Spleen (tissue), 13 donors: ENCODE measurements at places on chromosomes 2 and 18.

DNA sequence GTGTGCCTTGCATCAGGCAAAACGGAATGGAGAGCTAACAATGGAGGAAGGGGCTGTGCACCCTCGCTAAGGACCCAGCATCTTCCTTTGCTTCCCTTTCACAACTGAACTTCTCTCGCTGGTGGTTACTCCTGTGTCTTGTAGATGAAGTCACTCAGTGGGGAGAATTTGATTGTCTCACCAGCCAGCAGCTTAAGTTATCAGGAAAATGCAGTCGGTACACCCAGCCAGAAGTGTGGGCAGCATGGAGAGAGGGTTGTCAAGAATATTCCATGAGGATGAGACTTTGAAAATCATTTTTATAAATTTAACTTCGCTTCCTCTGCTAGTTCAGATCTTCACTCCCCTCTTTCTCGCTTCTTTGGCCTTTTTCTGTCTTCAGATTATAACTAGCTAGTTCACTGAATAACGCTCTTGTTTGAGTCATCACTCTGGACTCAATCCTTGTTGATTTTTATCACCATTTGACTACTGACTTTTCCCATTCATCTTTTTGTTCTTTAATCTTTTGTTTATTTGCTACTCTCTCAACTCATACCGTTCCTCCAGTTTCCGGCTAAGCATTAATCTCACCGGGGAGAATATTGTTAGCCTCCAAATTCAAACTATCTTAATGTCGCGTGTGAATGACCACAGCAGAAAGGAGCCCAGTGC is 221.7 kb downstream of the CD226 start:
- H3K4me1 ChIP-seq, result no peaks in the 10 kb centered on the region
- no peak overlapping the region for H3K4me3 ChIP-seq
- DNase-seq, result no peak
- H3K27ac ChIP-seq, result no peak overlapping the region

DNA sequence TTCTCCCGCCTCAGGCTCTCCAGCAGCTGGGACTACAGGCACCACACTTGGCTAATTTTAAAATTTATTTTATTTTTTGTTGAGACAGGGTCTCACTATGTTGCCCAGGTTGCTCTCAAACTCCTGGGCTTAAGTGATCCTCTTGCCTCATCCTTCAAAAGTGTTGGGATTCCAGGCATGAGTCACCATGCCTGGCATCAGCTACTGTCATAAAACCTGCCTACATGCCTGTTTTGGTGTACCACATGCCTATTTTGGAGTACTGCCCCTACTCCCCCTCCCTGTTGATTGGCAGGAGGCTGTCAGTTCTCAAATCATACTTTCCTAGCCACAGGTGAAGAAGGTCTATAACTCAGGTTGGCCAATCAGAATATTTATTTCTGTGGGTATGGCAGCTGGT is 64.0 kb downstream of the CHST9 start:
- no peaks in the 10 kb centered on the region for H3K4me1 ChIP-seq
- no peak for DNase-seq
- no peaks in the 10 kb centered on the region for H3K36me3 ChIP-seq
- no peak overlapping the region for H3K4me3 ChIP-seq
- H3K27me3 ChIP-seq, result no peaks in the 10 kb centered on the region

DNA sequence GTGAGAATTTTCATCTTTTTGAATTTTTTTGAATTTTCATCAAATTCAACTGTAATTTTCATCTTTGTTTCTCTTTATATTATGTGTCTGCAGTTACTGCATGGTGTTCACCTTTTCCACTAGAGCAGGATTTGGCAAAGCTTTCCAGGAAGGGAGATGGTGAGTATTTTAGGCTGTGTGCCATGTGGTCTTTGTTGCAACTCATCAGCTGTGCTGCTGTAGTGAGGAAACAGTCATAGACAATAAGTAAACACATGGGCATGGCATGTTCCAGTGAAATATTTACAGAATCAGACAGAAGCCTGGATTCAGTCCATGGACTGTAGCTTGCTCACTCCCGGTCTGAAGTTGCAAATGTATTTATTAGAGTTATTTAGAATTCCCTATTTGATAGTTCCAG is 120.4 kb downstream of the DCDC2C start:
- no peaks in the 10 kb centered on the region for H3K27me3 ChIP-seq
- H3K27ac ChIP-seq, result no peak overlapping the region
- H3K4me1 ChIP-seq, result no peaks in the 10 kb centered on the region
- H3K4me3 ChIP-seq, result no peak overlapping the region
- DNase-seq, result no peak
- H3K36me3 ChIP-seq, result no peaks in the 10 kb centered on the region

DNA sequence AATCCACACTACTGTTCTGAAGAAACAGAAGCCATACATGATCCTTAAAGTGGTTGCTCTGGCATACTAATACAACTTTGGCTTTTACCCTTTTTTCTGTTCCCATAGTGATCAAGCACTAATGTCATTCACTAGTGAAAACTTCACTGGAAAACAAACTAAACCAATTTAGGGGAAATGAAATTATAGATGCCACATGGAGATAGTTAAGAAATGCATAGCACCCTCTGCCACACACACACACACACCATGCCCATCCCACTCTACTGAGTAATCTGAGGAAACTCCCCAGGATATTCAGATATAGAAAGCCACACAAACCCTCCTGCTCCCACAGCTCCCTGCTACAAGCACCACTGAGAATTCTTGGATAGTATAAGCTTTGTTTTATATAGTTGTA is 39.1 kb downstream of the SLC3A1 start:
- no peaks in the 10 kb centered on the region for H3K4me1 ChIP-seq
- H3K36me3 ChIP-seq, result peaks cover 22% of the 10 kb centered on the region
- no peak overlapping the region for H3K27ac ChIP-seq
- no peak overlapping the region for H3K4me3 ChIP-seq
- no peak for DNase-seq

DNA sequence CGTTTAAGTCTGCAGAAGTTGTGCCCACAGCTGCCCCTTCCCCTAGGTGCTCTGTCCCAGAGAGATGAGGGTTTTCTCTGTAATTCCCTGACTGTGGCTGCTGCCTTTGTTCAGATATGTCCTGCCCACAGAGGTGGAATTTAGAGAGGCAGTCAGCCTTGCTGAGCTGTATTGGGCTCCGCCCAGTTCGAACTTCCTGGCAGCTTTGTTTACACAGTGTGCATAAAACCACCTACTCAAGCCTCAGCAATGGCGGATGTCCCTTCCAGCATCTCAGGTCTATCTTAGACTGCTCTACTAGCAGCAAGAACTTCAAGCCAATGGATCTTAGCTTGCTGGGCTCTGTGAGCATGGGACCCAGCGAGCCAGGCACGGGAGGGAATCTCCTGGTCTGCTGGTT is 48.1 kb downstream of the LHCGR start:
- no peaks in the 10 kb centered on the region for H3K27me3 ChIP-seq
- no peaks in the 10 kb centered on the region for H3K4me1 ChIP-seq
- no peak overlapping the region for H3K27ac ChIP-seq
- no peaks in the 10 kb centered on the region for H3K36me3 ChIP-seq
- DNase-seq, result no peak
- no peak overlapping the region for H3K4me3 ChIP-seq

DNA sequence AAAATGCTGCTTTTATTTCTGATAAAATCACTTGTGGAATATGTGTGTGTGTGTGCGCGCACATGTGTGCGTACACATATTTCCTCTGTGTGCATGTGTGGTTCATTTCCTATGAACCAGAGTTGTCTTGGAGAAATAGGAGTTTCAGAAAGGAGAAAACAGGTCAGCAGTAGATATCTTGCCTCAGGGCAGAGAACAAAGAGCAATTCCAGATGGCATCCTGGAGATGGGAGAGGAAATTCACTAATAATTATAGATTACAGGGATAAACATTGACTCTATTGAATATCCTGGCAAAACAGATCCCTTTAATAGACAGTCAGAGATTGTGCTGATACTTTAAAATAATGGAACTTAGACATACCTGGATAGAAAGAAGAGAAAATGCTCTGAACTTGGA is 298.0 kb downstream of the TRIB2 start:
- no peaks in the 10 kb centered on the region for H3K36me3 ChIP-seq
- H3K4me1 ChIP-seq, result no peaks in the 10 kb centered on the region
- H3K4me3 ChIP-seq, result no peak overlapping the region
- DNase-seq, result no peak

DNA sequence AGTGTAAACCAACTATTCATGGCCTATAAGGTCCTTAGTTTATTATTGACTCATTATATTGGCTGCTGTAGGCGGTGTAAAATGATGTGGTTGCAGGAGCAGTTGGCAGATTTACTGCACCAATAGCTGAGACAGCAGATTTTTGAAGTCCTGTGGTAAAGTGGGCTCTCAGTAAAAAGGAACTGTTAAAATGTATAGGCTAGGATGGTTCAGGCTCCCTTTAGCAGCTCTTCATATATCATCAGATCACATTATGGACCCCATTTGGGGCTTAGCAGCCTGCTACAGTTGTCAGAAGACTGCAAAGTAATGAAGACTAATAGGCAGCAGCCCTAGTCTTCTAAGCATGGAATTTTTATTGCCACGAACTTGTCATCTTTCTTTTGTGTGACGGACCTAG is 27.8 kb downstream of the MTX2 start:
- H3K27me3 ChIP-seq, result no peaks in the 10 kb centered on the region
- H3K4me1 ChIP-seq, result peaks cover 4% of the 10 kb centered on the region
- DNase-seq, result no peak
- no peaks in the 10 kb centered on the region for H3K36me3 ChIP-seq

DNA sequence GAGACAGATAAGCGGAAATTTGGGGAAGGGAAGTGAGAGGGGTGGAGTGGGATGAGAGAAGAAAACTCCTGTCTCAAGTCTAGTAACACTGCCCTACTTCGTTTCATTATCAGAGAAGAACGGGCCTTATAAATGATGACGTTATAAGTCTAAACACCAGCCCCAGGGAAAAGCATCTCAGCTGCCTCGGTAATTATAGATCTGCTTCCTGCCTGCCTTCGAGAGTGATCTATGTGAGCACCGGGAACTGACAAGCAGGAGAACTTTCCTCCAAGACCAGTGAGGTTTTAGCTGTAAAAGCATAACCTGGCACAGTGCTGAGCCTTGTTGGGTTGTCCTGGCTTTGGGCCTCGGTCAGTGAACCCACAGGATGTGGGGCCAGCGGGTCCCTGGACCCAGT is 227.9 kb upstream of the SIX2 start:
- H3K27me3 ChIP-seq, result no peaks in the 10 kb centered on the region
- H3K4me3 ChIP-seq, result no peak overlapping the region
- no peak for DNase-seq
- no peaks in the 10 kb centered on the region for H3K4me1 ChIP-seq
